Stimulated activated CD8-positive, alpha-beta memory T cell treated with anti-CD3 and anti-CD28 coated beads, Interleukin-12 subunit alpha, Interleukin-12 subunit beta, amount 100 ng/mL, for 1 hour (primary cell): ENCODE measurements at places on chromosomes 7 and 10.

DNA sequence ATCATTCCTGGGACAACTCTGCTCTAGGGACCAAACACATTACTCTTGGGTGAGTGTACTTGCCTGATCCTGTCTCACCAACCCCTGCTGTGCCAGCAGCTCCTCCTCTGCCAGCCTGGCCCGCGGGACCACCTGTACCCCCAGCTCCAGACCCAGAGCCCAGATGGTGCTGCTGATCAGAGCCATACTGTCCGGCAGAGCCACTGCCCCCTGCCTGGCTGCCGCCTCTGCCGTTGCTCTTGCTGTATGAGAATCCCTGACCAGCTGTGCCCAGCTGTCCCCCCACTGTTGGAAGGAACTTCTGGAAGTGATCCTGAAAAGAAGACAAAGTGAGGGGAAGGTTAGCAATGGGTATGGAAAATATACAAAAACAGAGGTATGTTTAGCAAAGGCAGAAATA lies 6.9 kb downstream of the MYOZ1 start:
- DNase-seq = no peak

DNA sequence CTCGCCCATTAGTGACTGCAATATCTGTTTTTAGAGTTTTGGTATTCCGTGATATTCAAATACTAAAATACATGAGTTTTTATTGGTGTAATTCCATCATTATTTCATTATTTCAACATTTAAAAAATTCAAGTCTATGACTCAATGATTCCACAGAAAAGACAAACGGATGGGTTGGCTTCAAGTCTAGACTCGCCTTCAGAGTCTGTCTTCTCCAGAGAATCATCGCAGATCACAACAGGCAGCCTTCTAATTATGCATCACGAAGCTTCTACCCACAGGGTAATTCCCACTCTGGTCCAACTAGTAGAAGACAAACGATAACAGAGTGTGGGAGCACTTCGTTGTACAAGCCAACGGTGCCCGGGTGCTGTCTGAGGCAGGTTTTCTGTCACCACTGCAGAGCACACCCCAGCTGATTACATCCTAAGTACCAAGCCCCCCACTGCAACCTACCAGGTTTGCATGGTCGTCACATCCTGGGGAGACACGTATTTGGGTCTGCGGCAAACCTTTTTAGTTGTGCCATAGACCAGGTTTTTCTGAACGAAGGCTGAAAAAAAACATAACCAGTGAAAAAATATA lies 28.9 kb downstream of the PARP12 start:
- no peak for DNase-seq

DNA sequence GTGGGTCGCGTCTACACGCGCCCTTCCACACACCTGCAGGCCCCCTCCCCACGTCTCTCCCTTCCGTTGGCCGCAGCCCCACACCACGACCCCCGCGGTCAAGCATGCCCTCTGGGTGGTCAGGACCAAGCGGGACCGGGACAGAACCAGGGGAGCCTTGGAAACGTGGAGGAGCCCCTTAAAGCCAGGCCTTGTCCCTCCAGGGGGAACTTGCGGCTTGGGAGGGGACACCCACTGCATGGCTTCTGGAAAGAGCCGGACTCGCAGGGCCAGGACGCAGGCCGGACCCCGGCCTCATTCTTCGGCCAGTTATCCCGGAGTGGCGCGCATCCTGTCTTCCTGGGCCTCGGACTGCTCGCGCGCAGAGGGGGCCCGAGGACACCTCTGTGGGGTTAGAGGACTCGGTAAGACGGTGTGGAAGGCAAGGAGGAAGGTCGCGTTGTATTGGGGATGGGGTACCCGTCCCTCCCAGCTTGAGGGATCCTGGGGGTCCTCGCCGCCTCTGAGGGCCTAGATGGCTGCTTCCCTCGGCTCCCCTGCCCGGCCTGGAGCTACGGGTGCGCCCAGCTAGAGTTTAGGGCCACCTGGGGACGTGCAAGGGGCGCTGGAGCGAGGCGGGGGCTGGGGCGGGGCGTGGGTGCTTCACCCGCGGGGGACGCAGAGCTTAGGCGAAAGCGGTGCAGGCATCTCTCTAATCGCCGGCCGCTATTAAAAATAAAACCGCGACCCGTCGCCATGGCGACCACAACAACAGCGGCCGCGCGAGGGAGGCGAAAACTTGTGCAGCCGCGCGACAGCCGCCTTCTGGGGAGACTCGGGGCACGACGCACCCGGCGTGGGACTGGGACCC lies 1.8 kb upstream of the PDGFA start:
- no peak for DNase-seq

DNA sequence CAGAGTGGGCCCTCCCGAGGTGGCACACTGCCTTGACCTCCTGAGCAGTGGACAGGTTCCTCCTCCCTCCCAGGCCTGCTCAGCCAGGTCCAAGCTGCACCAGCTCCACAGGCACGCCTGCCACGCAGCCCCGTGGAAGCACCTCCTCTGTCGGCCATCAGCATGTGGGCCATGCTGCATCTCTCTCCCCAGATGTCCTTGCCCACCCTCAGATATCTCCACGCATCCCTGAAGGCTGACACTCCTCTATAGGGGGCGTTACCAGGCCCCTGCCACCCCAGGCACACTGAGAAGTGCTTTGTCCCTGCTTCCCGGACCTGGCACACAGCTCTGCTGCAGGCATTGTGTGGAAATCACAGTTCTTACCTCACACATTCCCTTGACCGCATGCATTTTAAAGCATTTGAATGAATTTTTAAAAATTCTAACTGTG lies 598.5 kb downstream of the SDK1 start:
- DNase-seq = no peak

DNA sequence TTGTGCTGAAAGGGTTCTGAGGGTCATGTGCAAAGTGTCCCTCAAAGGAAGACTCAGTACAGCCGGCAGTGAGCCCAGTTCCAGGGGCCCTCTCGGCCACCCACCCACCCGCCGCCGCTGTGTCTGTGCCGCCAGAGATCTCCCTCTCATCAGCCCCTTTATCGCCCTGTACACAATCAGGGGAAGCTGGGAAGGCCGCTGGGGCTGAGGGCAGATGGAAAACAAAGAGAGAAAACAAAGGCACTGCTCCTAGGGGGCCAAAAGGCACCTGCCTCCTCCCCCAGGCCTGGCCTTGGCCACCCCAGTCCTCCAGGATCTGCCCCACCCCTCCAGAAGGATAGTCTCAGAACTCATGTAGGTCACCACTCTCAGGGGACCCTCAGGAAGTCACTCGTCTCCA lies 67.0 kb downstream of the ZMIZ1 start:
- no peak for DNase-seq

GRCh38 chr10:127953876-127954275 lies 47.0 kb downstream of the PTPRE start:
- DNase-seq = no peak

DNA sequence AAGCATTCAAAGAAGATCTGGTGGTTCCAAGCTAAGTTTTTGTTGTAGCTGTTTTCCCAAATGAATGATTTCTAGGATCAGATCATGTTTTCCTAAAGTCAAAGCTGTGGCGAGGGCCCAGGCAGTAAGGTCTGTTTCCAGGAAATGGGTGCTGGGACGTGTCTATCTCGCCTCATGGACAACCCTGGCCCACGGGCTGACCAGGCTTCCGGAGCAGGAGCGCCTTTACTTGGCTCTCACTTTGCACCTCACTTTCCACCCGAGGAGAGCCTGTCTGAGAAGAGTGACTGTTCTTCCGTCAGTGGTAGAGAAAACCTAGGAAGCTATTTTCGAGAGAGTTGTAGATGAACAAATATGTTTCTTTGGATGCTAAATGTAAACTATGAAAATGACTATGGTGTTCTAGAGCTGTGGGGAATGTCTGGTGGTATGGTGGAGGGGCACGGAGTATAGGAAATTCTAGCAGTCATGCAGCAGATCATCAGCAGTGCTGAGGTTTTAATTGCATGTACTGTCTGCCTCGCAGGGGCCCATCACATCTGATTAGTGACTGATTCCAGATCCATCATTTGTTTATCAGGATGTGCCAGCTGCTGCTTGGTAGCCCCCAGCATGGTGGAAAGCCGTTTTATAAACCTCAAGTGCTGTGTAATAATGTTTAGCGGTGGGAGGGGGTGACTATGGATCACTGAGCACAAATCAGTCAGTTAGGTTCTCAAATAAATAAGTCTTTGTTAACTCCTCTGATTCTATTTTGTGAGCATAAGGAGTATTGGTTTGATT lies 66.6 kb downstream of the VWC2 start:
- no peak for DNase-seq

GRCh38 chr10:14742815-14743214 lies 31.9 kb downstream of the FAM107B start:
- DNase-seq = no peak

DNA sequence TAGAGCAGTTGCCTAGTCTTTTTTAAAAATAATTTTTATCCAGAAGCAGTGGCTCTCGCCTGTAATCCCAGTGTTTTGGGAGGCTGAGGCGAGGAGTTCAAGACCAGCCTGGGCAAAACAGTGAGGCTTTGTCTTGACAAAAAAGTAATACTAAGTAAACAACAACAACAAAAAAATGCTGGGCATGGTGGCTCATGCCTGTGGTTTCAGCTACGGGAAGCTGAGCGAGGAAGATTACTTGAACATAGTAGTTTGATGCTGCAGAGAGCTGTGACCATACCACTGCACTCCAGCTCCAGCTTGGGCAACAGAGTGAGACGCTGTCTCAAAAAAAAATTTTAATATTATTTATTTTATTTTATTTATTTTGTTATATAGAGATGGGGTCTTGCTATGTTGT lies 31.3 kb upstream of the TPST1 start:
- DNase-seq = no peak

- no peak for DNase-seq
Observed at GRCh38 chr10:68052463-68052862, 22.6 kb downstream of the HERC4 start.

DNA sequence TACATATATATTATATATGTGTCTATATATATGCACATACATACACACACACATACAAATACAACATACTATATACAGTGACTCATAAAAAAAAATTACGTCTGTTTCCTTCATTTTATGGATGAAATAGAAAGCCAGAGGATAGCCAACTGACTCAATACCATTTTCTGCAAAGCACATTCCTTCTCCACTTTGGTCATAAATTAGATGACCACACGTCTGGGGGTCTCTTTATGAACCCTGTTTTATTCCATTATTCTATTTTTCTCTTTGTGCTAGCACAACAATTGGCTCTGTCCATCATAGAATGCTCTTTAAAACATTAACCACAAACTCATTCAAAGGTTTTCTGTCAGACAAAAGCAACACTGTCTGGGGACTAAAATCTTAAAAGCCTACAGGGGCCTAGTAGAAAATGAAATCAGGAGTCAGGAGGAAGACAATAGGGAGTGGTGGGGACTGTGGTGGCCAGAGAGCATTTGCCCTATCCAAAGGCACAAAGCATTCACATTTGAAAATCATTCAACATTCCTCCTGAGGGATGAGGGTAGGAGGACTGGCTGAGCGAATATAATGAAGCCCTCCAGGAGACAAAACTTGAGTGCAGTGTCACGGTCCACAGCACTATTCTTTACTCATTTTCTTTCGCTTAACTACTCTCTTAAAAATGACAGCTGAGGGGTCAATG lies 4.3 kb downstream of the CUBN start:
- DNase-seq = no peak

DNA sequence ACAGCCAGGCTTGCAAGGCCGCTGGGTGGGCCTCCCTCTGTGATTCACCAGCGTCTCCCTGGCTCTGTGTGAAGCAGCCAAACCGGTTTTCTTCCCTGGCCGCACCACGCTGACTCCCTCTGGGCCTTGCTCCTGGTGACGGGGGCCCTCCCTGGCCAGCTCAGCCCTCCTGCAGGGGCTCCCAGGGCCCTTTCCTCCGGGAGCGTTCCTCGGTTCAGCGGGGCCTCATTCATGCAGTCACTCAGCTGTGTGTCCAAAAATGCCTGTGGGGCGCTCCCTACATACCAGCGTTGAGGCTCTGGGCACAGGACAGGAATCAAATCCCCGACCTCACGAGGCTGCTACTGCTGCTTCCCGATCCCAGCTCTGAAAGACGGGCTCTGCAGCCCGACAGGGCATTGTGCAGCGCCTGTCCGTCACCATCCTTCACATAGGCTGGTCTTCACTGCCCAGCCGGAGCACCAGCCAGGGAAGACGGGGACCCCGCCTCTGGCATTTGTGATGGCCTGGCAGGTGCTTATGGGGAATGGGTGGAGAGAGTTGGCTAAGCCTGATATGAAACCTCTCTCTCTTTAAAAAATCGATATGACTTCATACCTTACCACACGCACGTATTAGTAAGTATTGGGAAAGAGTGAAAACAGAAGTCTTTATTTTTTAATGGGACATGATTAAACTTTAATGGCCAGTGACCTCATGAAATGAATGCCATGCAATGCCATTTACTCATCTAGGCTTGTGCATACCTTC lies 110.0 kb upstream of the SHH start:
- DNase-seq = no peak

DNA sequence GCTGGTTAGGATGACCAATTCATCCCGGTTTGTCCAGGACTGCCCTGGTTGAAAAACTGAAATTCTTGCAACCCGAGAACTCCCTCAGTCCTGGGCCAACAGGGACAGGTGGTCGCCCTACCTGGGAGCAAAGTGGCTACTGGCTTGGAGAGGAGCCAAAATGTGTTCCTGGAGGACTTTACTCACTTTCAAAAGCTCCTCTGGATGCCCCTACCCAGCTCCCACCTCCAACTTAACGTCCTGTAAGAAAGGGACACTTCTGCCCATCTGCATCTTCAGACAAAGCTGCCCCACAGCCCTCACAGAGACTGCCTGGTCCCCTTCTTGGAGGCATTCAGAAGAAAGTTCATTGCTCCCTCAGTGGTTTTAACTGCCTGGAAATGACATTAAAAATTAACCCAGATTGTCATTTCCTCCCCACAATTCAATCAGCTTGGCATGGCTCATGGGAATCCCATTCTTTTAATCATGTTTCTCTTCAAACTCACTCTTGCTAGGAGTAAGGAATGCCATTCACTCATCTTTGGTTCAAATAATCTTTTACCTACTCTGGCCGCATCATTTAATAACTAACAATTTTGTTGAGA lies 24.0 kb upstream of the HSPA12A start:
- no peak for DNase-seq

DNA sequence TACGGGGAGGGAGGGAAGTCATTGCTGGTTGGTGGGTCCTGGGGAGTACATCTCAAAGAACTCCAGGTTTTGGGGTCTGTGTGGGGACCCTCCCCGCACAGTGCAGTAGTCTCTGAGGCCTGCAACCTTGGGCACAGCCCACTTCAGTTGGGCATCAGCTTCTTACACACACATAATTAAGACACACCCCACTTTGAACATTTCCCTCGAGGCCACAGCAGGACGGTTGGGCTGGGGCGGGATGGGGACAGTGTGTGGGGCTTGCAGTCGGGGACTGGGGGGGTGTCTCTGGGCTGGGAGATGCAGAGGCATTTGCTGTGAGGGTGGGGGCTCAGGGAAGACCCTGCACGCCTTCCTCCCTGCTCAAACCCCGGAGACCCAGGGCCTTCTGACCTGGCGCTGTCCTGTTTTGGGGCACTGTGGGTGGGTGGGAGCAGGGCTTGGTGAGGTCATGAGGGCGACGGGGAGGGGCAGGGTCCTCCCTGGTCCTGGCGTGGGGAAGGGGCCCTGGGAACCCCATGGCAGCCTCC lies 1.3 kb downstream of the LFNG start:
- no peak for DNase-seq

- no peak for DNase-seq
Observed at GRCh38 chr7:24341691-24342413, 57.9 kb downstream of the NPY start.
